ENCODE measurements at places on chromosomes 6 and 20.

GRCh38 chr6:72654071-72654621, 32.3 kb downstream of the KCNQ5 start:
- no peak for DNase-seq

GRCh38 chr6:128655978-128656498, 135.6 kb upstream of the PTPRK start:
- peak; percentile 33 for DNase-seq

DNA sequence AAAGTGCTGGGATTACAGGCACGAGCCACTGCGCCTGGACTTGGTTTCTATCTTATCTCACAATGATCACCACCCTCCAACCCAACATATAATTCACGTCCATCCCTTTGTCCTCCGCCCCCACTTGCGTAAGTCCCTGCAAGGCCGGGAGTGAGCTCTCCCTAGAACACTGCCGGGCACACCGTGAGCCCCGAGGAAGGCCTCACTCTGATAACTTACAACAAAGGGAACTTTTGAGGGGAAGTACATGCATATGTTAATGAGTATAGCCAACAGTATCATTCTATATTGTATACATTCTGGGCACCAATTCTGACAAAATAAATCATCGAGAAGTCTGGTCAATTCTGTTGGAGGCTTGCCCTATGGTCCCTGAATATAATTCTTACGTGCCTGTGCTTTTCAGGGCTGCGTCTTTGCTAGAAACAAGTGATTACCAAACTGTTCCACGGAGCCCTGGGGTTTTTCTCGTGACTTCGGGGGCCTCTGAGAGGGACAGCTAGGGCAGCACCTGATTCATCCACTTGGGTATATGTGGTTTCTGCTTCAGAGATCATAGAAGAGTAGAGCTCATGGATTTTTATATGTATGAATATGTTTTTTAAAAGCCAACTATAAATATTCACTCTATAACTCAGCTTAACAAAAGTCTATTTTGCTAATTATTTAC, 469.8 kb upstream of the AGPAT4 start:
- no peak for DNase-seq

- no peak for DNase-seq
Observed at GRCh38 chr20:62617711-62618483, 24.4 kb upstream of the SLCO4A1 start.

GRCh38 chr6:128062882-128063603, 162.2 kb upstream of the THEMIS start:
- DNase-seq: no peak

DNA sequence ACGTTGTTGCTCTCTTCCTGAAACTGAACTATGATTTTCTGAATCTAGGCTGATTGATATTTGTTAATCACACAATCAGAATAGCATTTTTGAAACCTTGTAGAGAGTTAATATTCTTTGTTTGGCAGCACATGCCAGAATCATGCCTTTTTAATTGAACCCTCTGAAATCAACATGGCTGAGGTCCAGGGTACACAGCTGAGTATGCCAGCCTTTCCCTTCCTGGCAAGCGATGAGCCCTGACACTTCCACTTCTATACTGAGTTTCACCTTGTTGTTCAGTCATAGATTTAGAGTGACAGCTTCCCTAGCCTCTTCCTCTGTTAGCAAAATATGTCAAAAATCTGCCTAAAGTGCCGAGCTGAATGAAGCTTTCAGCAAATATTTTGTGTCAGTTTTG, 6.8 kb downstream of the HDDC2 start:
- no peak for DNase-seq

- no peak for DNase-seq
Observed at GRCh38 chr20:35135867-35136586, 11.1 kb downstream of the EDEM2 start.
